ENCODE measurements at places on chromosomes 16 and 17.

GRCh38 chr16:85989863-85990643, 91.1 kb downstream of the IRF8 start:
- no peak for DNase-seq

- no peak for DNase-seq
These were observed 82.2 kb downstream of the ABCC6 start for GRCh38 chr16:16141141-16141540.

- DNase-seq: no peak
These were observed 225.1 kb upstream of the CA10 start for GRCh38 chr17:52383493-52384100.

- no peak for DNase-seq
These were observed 15.7 kb downstream of the MGAT5B start for GRCh38 chr17:76883744-76884525.

DNA sequence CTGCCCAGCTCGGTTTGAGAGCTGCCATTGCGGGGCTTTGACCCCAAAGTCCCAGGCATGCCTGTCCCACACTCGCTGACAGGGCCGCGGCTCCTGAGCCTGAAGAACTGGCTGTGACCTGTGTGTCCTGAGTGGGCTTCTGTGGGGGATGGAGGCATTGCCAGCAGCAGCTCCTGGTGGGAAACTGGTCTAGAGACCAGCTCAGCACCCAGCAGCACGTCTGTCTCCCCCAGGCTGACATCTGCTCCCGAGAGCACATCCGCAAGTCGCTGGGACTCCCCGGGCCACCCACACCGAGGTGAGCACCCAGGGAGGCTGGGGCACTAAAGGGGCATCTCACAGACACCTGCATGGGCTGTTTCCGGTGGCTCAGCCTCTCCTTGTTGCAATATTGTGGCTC, 13.4 kb downstream of the ENDOV start:
- peak; percentile 43 for DNase-seq

DNA sequence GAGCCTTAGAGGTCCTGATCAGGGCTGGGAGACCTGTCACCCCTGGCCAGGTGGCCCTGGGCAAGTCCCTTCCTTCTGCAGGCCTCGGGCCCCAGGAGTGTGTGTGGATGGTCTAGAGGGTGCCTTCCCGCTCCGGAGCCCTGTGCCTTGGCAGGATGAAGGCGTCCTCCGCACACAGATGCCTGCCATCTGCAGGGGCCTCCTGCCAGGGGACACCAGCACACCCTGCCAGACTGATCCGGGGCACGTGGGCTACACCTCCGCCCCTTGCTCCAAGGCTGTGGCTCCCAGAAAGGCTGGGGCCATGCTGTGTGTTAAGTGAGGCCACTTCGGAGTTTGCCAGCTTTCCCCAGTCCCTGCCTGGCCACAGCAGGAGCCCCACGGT, 30.7 kb downstream of the NPTX1 start:
- DNase-seq: no peak
